H9 (cell line): ENCODE measurements at places on chromosomes 6 and 20.

DNA sequence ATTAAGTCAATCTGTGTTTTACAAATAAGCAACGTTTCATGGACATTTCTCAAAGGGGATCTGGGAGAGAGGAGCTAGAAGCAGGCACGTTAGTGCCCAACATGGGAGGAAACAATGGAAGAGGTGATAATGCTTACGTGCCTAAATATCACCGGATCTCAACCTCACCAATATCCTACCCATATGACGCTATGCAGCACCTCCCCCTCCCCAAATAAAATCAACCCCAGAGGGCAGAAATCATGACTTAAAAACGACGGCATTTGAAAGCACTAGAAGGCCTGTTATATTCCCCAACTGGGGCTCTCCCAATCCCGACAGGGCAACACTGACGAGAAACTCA, 425 bp downstream of the HBS1L start:
- no peak for DNase-seq

GRCh38 chr6:149082320-149082719, 235.2 kb upstream of the TAB2 start:
- DNase-seq: peak; percentile 76

- DNase-seq: no peak
Observed at GRCh38 chr20:37856932-37857660, 45.8 kb upstream of the VSTM2L start.

DNA sequence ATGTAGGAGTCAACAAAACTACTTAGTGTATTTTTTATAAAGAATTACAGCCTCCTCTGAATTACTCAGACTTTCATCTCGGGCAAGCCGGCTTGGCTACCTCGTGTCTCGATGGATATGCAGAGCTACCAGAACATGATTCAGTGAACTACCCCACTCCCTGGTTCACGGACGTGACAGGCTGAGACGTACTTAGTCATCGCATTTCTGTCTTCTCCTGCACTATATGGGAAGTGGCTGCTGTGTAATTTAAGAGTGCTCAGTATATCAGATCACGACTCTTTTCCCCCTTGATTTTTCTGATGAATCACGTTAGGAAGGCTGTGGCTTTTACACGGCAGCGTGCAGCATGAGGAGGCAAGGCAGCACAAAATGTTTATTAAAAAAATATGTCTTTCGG, 302.7 kb upstream of the ZFP64 start:
- no peak for DNase-seq

DNA sequence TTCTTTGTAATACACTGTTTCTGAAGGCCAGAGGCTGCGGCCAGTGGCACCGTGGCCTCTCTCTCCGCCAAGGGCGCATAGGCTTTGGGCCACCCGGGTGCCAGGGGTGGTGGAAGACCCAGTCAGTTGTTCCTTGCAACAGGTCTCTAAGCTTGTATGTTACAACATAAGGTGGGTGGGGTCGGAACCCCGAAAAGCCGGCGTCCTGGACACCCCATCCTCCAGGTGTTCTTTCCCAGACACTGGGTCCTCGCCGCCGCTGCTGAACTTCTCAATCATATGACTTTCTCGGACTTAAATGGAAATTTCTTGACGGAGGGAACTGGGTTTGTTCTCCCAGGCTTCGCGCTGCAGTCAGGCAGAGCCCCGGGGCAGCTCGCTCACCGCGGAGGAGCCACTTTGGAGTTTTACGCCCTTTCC, 983 bp upstream of the KCNQ5 start:
- peak; percentile 31 for DNase-seq

- DNase-seq: no peak
Observed at GRCh38 chr6:142925575-142926110, 19.3 kb downstream of the HIVEP2 start.

GRCh38 chr6:37507077-37507476, 7.4 kb upstream of the CCDC167 start:
- DNase-seq: no peak

DNA sequence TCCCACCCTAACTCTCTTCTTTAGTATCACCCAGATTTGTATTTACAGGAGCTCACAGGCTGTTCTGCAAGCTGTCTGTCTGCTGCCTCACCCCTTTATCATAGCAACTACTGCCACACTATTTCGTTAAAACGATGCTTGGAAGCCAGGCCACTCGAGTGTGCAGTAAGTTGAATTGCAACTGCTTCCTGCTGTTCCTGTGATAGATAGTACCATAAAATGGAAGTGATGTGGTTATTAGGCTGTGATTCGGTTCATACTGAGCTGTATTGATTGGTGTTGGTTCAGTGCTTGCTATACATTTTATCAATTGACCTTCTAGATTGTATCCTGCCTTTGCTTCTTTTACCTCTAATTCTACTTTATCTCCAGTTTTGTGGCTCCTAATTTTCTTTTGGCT, 325.4 kb downstream of the RNF144B start:
- DNase-seq: no peak

DNA sequence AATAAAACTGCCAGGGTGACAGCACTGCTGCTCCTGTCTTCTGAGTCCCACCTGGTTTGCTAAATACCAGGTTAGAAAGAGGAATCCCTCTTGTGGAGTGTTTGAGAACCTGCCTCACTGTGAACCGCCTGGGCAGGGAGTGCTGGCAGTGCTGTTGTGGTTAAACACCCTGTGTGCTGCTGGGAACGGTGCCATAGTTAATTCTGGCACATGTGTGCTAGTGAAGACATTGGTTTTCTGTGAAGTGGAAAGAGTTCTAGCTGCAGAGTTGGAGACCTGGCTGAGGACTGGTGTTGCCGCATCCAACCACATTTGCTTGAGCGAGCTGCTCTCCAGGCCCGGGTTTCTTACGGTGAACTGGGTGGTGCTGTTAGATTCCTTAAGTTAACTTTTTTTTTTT, 72.7 kb downstream of the IGF2R start:
- no peak for DNase-seq

DNA sequence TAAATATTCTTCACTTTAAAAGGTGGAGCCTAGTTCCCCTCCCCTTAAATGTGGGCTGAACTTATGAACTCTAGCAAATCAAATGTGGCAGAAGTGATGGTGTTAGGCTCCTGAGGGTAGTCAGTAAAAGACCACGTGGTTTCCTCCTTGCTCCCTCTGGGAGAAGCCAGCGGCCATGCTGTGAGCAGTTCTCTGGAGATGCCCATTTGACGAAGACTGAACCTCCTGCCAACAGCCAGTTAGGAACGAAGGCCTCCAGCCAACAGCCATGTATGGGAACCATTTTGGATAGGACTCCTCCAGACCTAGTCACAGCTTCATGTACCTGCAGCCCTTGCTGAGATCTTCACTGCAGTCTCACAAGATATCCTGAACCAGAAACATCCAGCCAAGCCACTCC, 7.6 kb upstream of the MOCS1 start:
- DNase-seq: no peak

GRCh38 chr20:35166242-35166830, 5.5 kb upstream of the PROCR start:
- DNase-seq: no peak

- no peak for DNase-seq
Observed at GRCh38 chr20:50015636-50015992, 32.8 kb downstream of the SNAI1 start.

- peak; percentile 47 for DNase-seq
Observed at GRCh38 chr6:155340464-155341129, 26.3 kb upstream of the TFB1M start.

- no peak for DNase-seq
Observed at GRCh38 chr20:12217382-12217781, 299.7 kb downstream of the BTBD3 start.

DNA sequence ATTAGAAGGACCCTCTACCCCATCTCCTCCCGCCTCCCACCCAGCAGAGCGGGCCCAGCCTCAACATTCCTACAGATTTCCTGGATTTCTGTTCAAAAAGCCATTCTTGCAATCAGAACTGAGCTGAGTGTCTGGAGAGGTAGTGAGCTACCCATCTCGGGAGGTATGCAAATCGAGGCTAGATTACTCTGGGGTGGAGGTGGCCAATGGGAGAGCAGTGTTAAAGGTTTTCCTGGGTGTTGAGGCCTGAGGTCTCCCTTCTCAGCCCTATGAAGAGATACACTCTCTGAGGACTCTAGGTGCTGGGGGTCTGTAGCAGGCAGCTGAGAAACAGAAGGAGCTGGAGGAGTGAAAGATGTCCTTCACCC, 57.0 kb downstream of the CD40 start:
- DNase-seq: no peak

DNA sequence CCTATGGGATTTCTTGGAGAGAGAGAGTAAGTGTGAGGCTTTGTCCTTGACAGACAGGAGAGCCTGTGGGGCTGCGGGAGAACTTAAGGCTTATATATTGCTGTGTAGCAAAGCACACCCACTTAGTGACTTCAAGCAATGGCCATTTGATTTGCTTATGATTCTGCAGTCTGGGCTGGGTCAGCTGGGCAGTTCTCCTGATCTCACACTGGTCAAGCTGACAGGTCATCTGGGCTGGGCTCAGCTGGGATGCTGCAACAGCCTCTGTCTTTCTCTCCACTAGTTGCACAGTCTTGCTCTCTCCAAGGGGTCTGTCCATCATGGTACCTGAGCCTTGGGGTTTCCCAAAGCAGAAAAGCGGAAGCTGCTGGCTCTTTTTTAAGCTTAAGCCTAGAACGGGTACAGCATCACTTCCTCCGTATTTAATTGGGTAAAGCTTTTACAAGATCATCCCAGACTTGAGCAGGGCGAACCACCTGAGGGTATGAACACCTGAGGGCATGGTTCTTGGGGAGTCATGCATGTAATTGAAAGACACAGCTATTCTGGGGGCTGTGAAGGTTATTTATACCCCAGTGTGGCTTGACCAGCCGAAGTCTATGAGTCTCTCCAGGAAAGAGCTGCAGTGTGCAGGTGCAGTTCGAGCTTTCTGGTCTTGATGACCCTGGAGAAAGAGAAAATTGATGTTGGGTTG, 13.3 kb upstream of the GGTLC1 start:
- no peak for DNase-seq

- no peak for DNase-seq
Observed at GRCh38 chr6:2033544-2033943, 211.9 kb downstream of the GMDS start.

GRCh38 chr6:153511896-153512496, 380.9 kb upstream of the RGS17 start:
- DNase-seq: peak; percentile 26

DNA sequence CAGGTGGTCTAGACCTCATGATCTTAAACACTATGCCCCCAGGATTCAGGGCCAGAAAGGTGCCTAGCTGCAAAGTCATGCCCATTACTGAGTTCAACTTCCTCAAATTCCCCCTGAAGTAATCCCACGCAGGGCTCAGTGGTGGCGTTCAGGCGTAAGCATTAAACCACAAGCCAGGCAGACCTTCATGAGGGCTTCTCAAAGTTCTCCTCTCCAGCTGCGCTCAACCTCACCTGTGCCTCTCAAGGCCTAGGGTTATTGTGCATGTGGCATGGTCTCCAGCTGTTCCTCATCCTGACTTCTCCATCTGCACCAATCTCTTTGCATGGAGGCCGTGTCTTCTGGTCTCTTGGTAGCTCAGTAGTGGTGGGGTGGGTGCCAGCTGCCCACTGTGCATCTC, 113.6 kb downstream of the TSHZ2 start:
- DNase-seq: no peak
